AG04450 (cell line): ENCODE measurements at places on chromosomes 3 and 15. TPM values are rescaled to one million over a fixed set of nuclear protein-coding genes. Genes with fewer than 3 reads are reported as not detected.

Gene IQCF5
- polyA plus RNA-seq: not detected in 2 replicates

Gene MEGF11
- not detected in 2 replicates for polyA plus RNA-seq

DNA sequence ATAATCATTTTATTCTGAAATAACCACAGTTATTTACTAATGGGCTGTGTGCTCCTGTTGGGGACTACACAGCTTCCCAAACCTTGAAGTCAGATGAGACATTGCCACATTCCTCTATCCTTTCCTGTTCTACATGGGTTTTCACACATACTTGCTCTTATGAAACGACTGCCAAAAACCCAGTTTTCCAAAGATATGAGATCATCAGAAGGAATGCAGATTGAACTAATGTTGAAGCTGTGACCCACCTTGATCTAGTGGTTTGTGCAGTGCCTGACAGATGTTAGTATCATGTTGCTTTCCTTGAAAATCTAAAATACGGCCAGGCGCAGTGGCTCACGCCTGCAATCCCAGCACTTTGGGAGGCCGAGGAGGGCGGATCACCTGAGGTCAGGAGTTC, 144.6 kb downstream of the VGLL4 start:
- peak; percentile 89 for DNase-seq

DNA sequence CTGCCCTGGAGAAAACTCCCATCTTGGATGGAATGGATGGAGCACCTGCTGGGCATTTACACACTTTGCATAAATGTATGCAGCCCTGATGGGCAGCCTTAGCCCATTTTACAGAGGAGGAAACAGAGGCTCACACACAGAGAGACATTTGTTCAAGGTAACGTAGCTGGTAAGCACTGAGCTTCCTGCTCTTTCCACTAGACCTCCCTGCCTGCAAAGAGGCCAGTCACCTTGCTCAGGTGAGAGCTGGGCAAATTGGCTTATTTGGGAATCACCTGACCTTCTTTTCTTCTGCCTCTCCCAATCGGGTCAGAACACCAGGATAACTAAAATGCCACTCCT, 51.4 kb upstream of the FLNB start:
- DNase-seq: no peak

Gene XCR1
- not detected in 2 replicates for polyA plus RNA-seq

Gene C2CD4B
- not detected in 2 replicates for polyA plus RNA-seq

DNA sequence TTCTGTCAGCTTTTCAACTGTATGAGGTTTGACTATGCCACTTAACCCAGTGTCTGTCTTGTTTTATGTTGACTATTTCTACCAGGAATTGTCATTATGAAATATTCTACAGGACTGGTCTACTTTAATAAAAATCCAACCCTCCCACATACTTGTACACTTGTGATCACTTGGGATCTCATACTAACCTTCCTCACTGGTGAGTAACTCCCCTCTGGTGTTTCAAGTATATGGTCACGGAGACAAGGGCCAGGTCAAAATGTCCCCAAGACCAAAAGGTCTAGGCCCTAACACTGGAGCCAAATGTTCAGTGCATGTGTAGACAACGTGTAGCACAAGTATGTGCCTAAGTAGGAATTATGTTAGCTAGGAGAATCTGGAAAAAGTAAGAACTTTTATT, 122.7 kb upstream of the TJP1 start:
- DNase-seq: no peak

DNA sequence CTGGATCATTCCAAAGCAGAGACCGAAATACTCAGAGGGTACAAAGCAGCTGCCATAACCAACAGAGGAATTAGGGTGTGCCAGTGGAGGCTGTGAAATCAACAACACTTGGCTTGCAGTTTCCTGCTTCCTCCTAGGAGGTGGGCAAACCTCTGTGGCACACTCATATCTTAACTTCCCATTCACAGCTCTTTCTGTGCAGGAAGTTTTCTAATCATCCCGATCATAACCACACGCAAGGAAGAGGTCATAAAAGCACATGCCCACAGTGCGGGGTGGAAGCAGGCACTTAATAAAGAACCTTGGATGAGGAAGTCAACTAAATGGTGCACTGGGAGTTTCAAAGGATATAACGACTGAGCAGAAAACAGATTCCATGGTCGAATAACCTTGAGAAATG, 5.1 kb downstream of the SCAMP2 start:
- DNase-seq: no peak

DNA sequence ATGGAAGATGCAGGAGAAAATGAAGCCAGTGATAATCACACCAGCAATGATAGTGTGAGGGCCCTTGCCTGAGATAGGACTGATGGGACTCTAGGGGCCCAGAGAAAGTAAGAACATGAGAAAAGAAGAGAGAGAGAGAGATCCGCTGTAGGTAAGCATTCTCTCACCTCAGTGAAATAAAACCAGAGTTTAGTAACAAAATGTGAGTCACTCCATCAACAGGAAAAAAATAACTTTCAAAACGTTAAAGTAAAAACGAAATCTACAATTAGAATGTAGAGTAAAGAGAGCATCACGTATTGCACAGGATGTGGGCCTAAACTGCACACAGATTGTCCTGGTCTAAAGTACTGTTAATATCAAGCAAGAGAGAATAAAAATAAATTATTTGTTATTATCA, 6.8 kb upstream of the PRSS50 start:
- DNase-seq: no peak

GRCh38 chr3:535566-536416, 339.2 kb downstream of the CHL1 start:
- DNase-seq: no peak

GRCh38 chr3:8840556-8840955, 71.1 kb upstream of the OXTR start:
- DNase-seq: peak; percentile 50

- no peak for DNase-seq
Observed at GRCh38 chr3:45409921-45410320, 21.5 kb downstream of the LARS2 start.

- DNase-seq: no peak
Observed at GRCh38 chr3:10417847-10418246, 87.5 kb downstream of the ATP2B2 start.

Gene TRH
- not detected in 2 replicates for polyA plus RNA-seq

DNA sequence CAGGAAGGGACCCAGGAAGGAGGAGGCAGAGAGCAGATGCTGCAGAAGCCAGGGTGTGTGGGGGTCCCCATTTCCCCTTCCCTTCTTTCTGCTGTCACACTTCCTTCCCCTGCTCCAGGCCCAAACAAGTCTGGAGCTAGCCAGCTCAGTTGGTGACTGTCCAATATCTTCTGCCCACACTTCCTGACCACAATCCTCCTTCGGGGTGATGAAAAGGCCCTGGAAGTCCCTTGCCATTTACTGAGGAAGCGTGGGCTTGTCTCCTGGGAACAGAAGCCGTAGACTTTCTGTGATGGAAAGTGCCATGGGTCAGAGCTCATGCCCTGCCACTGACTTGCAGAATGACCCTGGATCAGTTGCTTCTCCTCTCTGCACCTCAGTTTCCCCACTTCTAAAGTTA, 39.0 kb downstream of the ANAPC13 start:
- no peak for DNase-seq

DNA sequence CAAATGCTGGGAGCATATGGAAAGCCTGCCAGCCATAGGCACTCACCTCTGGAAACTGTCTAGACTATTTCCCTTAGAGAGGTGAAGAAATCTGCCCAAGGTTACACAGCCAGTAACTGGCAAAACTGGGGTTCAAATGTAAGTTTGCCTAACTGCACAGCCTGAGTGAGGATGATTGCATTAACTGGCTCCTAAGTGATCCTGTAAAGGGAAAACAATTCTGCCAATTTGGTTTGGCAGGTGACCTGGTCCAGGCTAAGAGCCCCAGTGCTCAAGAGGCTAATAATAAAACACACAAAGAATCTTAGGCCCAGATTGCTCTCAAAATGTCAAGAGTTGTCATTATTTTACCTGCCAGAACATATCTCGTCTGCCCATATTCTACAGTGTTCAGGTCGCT, 43.9 kb upstream of the SPRED1 start:
- no peak for DNase-seq

Gene THPO
- polyA plus RNA-seq: 0.06 TPM in 1 of 2 replicates, not detected in the other

DNA sequence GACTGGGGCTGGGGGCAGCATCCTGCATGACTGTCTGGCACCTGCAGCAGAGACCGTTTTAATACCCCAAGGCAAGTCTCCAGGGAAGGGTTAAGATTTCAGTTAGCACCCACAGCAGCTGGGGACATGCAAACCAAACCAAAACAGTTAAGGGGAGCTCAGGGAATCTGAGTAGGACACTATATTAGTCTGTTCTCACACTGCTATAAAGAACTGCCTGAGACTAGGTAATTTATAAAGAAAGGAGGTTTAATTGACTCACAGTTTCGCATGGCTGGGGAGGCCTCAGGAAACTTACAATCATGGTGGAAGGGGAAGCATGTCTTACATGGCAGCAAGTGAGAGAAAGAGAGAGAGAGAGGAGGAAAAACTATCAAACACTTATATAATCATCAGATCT, 25.3 kb downstream of the GALNT15 start:
- DNase-seq: no peak

DNA sequence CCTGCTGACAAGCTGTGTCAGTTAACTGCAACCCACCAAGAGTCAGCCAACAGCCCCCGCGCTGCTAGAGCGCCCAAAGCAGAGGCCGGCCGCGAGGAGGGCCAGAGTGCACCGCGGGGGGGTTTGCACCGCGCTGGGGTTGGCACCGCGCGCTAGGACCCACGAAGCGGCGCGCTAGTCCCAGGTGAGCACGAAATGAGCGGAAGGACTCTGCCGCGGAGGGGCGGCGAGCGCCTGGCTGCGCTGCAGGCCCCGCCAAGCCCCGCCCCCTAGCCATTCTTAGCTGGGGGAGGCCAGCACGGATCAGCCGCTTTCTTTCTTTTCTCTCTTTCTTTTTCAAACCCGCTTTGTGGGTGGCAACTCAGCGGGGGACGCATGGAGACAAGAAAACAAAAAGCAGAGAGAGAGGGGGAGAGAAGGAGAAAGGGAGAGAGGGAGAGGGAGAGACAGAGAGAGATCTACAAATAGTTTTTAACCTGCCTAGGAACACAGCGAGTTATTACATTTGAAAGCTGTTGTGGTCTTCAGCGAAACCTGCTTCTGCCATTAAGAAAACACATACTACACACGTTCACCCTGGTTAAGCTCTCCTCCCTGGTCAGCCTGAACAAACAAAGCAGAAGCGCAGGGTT, 6.9 kb upstream of the FOXB1 start:
- no peak for DNase-seq

- no peak for DNase-seq
Observed at GRCh38 chr15:65130941-65131340, 2.7 kb downstream of the PDCD7 start.

- no peak for DNase-seq
Observed at GRCh38 chr3:52204337-52205073, 6.5 kb downstream of the ALAS1 start.

DNA sequence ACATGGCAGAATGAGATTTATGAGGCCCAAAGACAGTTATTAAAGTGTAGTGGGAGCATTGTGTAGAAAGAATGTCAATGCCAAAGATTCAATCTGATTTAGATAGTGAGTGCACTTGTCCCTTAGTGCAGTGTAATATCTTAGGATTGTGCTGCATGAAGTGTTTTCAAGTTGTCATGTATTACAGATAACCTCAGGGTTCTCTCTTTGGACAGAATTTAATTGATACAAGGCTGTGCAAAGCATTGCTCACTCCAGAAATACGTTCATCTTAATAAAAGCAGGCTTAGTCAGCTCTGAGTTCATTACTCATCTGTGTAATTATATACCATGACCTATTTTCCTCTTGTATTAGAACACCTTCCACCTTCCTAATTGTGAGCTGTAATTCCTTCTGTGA, 16.0 kb upstream of the GPR171 start:
- no peak for DNase-seq

DNA sequence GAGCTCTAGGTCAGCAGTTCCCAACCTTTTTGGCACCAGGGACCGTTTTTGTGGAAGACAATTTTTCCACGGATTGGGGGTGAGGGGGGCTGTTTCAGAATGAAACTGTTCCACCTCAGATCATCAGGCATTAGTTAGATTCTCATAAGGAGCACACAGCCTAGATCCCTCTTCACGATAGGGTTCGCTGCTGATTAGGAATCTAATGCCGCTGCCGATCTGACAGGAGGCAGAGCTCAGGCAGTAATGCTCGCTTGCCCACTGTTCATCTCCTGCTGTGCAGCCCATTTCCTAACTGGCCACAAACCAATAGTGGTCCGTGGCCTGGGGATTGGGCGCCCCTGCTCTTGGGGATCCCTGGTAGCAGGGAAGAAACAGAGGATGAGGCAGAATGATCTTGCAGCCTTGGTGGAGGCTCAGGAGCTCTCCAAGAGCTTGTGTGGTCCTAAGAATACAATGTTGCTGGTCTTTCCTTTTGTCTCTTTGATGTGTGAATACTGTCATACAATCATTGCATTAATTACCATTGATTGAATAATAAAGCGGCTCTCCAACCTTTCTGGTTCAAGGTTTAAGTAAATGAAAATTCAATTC, 183.2 kb downstream of the FNDC3B start:
- no peak for DNase-seq

DNA sequence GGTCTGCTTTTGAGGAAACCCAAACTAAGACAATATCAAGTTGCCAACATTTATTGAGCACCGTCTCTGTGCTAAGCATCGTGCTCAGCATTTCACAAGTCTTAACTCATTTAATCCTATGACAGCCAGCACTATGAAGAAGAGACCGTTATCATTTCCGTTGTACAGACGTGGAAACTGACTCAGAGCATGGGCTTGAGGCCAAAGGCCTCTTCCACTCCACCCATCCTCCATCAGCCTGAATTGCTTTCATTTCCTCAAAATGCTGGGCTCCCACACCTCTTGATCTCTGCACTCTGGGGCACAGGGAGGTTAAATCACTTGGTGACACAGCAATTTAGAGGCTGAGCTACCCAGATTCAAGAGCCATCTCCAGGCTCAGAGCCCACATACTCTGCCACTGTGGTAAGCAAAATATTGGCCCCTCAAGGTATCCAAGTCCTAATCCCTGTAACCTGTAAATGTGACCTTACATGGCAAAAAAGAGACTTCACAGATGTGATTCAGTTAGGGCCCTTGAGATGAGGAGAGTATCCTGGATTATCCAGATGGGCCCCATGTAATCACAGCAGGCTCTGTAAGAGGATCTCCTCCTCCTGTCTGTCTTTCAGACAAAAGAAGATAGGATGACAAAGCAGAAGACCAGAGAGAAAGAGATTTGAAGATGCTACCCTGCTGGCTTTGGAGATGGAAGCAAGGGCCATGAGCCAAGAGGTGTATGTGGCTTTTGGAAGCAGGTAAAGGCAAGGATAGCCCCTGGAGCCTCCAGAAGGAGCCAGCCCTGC, 24.3 kb upstream of the FLNB start:
- peak; percentile 66 for DNase-seq

DNA sequence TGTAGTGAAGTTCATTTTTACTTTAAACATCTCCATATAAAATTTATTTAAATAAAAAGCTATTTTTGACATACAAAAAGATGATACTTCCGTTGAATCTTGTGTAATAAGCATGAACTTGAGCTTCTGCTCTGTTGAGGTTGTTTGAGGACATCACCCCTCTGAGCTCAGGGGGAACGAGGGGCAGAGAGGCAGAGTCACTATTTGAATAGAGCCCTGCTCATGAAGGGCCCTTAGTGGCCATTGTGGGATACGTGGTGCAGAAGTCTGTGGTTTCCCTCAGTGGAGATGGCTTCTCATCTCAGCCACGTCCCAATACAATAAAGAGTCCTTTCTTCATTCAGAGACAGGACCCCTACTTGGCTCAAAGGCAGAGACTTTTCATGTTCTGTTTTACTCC, 10.6 kb downstream of the CEMIP start:
- DNase-seq: no peak
